ENCODE measurements at places on chromosomes 2 and 18.

DNA sequence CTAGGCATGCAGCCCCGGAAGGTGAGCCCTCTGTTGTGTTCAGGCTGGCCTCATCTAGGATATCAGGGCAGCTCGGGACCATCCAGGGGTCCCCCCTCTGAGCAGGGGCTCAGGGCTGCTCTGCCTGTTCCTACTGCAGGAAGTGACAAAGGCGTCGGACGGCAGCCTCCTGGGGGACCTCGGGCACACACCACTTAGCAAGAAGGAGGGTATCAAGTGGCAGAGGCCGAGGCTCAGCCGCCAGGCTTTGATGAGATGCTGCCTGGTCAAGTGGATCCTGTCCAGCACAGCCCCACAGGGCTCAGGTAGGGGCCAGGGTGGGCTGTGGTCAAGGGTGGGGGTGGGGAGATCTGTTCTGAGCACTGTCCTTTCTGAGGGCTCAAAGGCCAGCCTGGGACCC is 13.1 kb downstream of the KCNIP3 start:
- no peak for DNase-seq

DNA sequence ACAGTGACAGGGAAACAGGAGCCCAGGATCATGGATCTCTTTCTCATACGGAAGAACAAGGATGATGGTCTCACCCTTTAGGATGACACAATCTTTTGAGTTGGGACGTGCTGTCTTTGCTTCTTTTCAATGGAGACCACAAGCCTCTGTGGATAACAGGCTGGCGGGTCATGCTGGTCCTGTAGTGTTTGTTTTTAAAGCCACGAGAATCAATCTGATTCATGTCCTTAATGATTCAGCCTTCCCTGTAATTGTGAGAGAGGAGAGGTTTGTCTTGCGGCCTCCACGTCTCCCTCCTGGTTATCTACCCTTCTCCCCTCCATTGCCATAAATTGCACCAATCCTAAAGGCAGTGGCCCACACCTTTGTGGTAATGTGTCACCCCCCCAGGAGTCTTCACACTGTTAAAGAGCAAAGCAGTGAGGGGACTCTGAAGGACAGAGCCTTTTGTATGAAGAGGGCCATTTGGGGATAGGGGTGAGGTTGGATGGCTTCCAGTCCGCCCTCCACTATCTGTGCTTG is 87.7 kb upstream of the TGFA start:
- no peak for DNase-seq

GRCh38 chr2:108228006-108228405 is 11.8 kb upstream of the SULT1C3 start:
- DNase-seq, result no peak

DNA sequence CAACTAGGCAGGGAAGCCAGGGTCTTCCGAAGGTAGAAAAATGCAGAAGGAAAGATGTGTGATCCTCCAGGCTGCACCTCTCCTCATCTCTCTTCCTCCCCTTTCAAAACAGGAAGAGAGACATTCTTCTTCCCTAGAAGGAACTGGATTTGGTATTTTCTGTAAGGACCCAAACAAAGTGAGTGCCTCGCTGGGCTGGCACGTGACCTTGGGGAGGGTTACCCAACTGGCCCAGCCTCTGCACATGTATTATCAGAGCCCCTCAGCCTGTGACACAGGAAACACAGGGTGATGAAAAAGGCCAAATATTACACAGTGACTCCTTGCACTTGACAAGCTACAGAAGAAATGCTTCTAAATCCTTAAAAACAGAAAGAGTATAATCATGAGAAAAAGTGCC is 2.3 kb downstream of the HJURP start:
- no peak for DNase-seq

GRCh38 chr2:71461304-71461671 is 7.9 kb downstream of the DYSF start:
- DNase-seq, result no peak

DNA sequence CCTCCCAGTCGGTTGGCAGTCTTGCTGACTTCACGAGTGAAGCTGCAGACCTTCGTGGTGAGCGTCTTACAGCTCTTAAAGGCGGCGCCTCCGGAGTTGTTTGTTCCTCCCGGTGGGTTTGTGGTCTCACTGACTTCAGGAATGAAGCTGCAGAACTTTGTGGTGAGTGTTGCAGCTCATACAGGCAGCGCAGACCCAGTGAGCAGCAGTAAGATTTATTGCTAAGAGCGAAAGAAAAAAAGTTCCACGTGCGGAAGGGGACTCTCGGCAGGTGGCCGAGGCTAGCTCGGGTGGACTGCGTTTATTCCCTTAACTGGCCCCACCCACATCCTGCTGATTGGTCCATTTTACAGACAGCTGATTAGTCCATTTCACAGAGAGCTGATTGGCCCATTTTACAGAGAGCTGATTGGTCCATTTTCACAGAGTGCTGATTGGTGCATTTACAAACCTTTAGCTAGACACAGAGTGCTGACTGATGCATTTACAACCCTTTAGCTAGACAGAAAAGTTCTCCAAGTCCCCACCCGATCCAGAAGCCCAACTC is 240.3 kb downstream of the LRATD1 start:
- DNase-seq, result no peak

GRCh38 chr18:51135364-51135763 is 62.1 kb downstream of the MEX3C start:
- no peak for DNase-seq

DNA sequence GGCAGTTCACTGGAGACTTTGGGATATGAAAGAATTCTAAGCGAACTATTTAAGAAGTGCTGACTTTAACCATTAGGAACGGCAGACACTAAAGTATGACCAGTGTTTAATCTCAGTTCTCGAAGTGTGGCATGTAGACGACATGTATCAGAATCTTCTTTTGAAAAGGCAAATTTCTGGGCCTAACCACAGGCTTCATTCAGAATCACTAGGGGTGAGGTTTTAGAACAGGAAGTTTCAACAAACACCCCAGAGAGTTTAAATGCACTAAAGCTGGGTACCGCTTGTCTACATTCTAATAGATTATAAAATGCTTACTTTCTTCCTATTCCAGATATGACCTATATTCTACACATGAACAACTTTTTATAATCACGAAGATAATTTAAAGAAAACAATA is 180.3 kb downstream of the ANKRD44 start:
- DNase-seq, result no peak

DNA sequence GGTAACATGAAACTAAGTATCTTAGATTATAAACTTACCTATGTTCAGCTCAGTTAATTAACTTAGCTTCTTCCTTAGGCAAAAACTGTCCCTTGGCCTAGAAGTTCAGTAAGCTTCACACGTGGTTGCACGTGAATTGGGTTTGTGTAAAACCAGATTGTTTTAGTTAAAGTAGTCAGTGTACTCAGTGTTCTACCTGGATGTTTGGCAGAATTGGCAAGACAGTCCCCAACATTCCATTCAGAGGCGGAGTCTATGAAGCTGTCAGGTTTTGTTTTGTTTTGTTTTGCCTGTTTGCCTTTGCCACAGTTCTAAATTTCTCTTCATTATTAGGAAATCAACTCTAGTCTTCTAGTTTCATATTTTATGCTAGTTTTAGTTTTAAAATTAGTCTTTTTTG is 105.3 kb upstream of the ZEB2 start:
- no peak for DNase-seq

- no peak for DNase-seq
Measured at GRCh38 chr2:166627893-166628292, 133.8 kb upstream of the SCN7A start.

GRCh38 chr2:218296200-218296599 is 3.9 kb upstream of the TMBIM1 start:
- DNase-seq, result no peak

DNA sequence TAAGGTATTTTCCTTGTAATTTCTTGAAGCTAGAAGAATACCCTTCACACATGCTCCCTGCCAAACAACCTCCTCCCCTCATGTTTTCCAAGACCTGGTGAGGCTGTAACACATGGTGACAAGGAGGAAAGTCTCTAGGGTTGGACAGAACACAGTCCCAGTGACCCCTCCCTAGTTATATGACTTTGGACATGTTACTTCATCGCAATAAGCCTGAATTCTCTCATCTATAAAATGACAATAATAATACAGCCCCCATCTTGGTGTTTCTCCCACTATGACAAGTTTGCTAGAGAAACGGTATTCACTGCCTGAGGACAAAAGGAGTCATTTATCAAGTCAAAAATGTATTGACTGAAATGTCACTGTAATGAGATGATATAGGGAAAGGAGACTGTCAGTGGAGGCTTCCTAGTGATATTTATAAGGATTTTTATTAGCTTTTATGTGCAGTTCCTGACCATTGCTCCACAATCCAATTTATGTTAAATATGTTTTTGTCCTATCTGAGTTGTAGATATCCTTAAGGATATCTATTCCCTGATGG is 464.4 kb downstream of the SUCLG1 start:
- no peak for DNase-seq

GRCh38 chr2:66566726-66567399 is 131.9 kb downstream of the MEIS1 start:
- no peak for DNase-seq

GRCh38 chr2:240638512-240639160 is 13.4 kb downstream of the GPR35 start:
- no peak for DNase-seq

Data from NCI-H524 (cell line).